ENCODE measurements at places on chromosomes 6 and 20.

GRCh38 chr6:106688177-106688951 is 59.0 kb downstream of the QRSL1 start:
- no peak for DNase-seq

DNA sequence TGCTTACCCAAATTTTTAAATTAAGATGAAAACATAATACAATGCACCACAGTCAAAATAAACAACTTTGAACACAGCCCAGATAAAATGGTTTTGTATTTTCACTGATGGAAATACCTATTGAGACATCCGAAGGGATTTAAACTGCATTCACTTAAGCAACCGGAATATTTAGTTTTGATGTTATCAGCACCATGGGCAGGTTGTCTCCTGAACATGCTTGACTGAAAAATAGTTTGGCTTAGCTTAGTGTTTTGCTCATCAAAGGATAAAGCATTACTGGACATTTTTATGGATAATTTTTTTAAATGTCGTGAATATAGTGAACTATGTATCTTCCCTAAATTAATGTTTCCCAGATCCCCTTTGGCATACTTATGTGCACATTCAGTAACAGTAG is 177.5 kb downstream of the GJA1 start:
- no peak for DNase-seq

DNA sequence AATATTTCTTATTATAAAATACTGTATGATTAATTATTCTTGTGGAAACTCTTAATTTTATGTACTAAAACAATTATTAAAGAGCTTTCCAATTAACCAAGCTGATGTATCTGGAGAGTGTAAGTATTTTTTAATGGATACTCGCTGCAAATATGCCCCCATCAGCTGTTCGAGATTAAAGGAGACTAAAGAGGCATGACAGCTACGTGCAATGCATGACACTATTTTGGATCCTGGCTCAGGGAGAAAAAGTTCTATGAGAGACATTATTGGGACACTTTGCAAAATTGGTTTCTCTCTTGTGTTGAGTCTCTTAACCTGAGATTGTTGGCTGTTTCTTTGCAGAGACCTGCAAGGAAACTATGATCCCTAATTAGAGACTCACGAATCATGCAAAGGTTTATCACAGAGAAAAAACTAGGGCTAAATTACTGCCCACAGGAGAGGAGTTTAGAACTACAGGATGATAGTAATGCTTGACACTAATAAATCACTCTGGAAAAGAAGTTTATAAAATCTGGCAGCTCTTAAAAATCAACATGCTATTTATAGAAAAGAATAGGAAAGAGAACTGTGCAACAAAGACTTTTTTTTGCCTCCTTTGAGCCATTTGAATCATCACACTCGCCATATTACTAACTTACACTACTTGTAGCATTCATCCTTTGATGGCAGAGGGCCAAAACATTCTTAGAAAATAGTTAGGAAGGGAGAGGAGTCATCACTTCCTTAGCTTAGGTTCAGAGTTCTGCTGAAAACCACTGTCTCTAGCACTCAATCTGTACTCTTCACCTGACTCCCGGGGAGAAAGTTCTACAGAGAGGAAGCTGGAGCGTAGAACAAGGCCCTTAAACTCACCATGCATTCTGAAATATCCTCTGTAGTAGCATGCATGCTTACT is 25.3 kb downstream of the NRN1 start:
- no peak for DNase-seq

GRCh38 chr6:105431226-105431625 is 28.3 kb upstream of the PREP start:
- peak; percentile 52 for DNase-seq

DNA sequence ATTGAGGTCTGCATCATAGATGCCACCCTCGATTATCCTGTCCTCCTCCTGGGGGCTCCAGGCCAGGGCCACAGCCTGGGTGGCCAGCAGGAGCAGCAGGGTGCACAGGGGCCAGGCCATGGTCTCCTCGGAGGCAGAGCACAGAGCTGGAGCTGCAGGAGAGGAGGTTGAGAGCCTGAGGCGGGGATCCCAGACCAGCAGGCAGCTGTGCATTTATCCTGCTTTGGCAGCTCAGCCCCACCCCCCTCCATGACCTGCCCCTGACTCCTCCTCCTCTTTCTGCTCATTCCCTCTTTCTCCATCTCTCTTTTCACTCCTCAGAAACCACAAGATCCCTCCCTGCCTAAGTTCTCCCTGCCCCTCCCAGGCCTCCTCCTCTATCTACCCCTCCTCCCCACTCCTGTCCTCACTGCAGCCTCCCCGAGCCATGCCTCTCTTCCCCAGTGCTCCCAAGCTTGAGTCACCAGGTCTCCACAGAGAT is at the start of gene CST2:
TSS of gene CST2 (minus strand) at position 189 of the 481 bp plus-strand sequence. CDS start at position 120, 69 bp downstream.
- no peak for DNase-seq

GRCh38 chr6:69812746-69813427 is 16.1 kb upstream of the LMBRD1 start:
- no peak for DNase-seq

- peak; percentile 86 for DNase-seq
Measured at GRCh38 chr6:12941422-12941821, 224.9 kb downstream of the PHACTR1 start.

- peak; percentile 27 for DNase-seq
Measured at GRCh38 chr6:95431637-95432228, 145.6 kb upstream of the MANEA start.

DNA sequence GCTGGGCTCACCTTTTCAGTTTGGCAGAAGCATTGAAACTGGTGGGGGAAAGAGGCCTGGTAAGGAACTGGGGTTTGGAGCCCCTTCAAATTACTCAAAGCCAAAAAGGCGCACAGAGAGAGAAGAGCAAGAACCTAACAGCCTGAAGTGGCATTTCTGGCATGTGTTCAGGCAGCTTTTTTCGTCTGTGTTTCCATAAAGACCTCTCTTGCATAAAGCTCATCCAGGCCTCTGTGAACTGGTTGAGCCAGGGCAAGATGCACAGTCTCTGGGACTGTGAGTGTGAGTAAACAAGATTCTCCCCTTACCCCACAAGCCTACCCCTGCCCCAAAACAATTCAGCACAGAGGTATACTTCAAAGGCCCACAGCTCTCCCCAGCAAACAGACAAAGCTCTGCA is 167.8 kb downstream of the QRSL1 start:
- DNase-seq = no peak

DNA sequence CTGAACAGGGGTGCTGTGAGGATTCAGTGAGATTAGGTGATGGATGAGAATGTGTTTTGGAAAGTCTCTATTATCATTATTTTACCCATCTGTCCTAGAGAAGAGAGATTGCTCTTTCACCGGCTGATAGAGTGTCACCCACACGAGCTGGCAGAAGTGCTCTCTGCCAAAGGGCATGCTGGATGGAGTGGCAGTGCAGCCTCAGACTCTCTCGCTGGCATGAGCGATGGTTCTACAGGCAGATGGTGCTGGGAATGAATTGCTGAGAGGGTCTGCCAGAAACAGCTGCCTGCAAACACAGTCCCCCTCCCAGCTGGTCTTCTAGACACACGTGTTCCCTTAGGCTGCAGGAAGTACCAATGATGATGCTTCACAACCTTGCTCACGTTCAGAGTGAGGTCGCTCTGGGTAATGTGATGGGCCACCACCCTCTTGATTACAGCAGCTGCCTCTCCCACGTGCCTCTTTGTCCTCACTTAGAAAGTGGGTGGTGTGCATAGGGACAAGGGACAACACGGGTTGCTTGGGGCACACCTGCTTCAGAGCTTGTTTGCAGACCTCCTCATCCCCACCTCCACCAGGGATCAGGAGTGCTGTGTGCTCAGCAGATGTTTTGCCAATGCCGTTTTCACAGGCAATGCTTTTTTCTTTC is 84.7 kb downstream of the FOXA2 start:
- DNase-seq = no peak

DNA sequence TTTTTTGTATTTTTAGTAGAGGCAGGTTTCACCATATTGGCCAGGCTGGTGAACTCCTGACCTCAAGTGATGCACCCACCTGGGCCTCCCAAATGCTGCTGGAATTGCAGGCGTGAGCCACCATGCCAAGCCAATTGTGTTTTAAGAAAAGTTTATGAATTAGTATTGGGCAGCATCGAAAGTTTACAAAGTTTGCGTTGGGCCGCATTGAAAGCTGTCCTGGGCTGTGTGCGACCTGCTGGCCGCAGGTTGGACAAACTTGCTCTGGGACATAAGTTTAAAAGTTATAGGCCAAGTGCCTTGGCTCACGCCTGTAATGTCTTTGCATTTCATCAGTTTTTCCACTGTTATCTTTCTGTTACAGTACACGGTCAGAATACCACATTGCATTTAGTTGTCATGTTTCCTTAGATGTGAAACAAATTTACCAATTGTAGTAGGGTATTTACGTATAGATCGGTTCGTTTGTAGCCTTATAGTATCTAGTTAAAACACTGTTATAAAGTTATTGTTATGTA is 39.5 kb downstream of the ASXL1 start:
- DNase-seq = peak; percentile 11

GRCh38 chr6:43740321-43740960 is 29.6 kb upstream of the VEGFA start:
- DNase-seq = no peak

- peak; percentile 44 for DNase-seq
Measured at GRCh38 chr6:125749865-125750691, 646 bp downstream of the HEY2 start.

GRCh38 chr20:31968291-31969126 is 558 bp downstream of the XKR7 start:
- peak; percentile 88 for DNase-seq

DNA sequence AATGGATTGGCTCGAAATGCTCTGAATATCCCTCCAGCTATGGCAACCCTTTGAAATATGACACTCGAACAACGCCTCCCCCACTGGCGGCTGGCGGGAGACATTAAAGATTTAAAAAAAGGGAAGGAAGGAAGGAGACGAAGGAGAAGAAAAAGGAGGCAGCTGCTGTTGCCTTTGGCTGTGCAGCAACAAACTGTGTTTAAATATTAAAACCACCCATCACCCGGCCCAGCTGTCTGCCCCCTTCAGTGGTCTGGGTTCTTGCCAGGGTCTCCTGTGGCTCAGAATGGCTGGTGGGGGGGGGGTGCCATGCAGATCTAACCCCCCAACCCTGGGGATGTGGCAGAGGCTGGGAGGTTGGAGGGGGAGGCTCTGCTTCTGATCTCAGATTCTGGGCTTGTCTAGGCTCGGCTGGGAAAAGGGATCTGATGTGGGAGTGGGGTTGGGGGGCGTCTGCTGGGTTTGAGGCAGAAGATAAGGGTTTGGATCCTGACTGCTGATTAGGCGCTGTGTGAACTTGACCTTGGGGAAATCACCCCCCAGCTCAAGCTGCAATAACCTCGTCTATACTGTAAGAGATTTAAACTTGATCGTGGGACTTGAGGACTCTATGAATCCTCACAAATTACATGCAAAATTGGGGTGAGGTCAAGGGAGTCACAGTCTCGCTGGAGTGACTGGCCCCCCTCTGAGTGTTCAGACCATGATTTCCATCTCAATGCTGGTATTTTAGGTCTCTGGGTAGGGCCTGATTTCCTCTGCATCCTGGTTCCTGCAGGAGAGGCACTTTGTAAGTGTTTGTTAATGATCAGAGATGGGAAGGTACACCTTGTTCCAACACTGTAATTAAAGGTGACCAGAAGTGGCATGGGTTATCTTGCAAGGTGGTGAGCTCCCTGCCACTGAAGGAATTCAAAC is 40.3 kb upstream of the BLCAP start:
- peak; percentile 79 for DNase-seq

DNA sequence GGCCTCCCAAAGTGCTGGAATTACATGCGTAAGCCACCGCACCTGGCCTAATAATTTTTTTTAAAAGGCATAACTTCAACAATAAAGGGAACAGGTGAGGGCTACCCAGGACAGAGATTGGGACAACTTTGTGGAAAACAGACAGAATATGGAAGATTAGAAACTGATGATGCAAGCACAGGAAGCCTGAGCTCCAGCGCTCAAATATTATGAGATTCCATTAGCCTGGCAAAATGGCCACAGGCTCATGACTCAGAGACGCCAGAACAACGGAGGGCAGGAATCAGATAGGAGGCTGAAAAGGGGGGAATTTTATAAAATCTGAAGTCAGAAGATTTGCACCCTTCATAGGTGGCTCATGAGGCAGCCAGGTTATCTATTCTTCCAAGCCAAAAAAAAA is 103.1 kb upstream of the MRPS10 start:
- DNase-seq = no peak

GRCh38 chr20:53656293-53657202 is 62.9 kb upstream of the ZNF217 start:
- peak; percentile 46 for DNase-seq
